Activated T-helper 9 cell treated with anti-CD3 and anti-CD28 coated beads, Interleukin-2, amount 50 U/mL, for 16 hours (primary cell): ENCODE measurements at places on chromosomes 4 and X.

GRCh38 chr4:88196523-88197185, 38.2 kb upstream of the ABCG2 start:
- no peak for DNase-seq

DNA sequence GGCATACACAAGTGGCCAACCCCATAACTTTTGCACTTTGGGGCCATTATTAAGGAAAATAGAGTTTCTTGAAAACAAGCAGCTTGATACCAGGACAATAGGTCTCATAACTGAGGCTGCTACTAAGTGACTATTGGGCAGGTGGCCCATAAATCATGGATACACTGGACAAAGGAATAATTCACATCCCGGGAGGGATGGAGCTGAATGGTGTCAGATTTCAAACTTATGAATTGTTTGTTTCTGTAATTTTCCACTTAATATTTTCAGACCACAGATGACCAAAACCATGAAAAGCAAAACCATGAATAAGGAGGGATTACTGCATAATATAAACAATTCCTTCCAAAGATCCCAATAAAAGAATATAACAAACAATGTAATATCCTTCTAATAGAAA, 114.4 kb downstream of the WDFY3 start:
- DNase-seq, result no peak

- no peak for DNase-seq
Measured at GRCh38 chr4:75822416-75822815, 79.8 kb downstream of the PPEF2 start.

DNA sequence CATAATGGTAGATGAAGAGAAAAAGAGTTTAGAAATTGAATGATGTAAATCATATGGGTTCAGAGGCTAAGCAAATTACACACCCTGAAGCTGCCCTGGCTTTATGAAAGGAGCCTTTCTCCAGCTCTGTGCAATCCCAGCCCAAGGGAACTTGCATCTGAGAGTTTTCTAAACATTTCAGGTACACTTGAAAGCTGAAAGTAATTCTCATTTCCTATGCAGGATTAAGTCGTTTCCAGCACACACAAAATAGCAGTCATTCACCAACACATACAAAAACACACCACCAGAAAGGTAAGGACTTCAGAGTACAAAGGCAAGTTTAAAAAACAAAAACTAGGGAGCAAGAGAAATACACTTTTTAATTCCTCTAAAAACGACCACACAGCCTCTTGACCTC, 1.7 kb downstream of the PDGFC start:
- no peak for DNase-seq

- DNase-seq, result no peak
Measured at GRCh38 chr4:147054228-147054872, 108.7 kb upstream of the TTC29 start.

DNA sequence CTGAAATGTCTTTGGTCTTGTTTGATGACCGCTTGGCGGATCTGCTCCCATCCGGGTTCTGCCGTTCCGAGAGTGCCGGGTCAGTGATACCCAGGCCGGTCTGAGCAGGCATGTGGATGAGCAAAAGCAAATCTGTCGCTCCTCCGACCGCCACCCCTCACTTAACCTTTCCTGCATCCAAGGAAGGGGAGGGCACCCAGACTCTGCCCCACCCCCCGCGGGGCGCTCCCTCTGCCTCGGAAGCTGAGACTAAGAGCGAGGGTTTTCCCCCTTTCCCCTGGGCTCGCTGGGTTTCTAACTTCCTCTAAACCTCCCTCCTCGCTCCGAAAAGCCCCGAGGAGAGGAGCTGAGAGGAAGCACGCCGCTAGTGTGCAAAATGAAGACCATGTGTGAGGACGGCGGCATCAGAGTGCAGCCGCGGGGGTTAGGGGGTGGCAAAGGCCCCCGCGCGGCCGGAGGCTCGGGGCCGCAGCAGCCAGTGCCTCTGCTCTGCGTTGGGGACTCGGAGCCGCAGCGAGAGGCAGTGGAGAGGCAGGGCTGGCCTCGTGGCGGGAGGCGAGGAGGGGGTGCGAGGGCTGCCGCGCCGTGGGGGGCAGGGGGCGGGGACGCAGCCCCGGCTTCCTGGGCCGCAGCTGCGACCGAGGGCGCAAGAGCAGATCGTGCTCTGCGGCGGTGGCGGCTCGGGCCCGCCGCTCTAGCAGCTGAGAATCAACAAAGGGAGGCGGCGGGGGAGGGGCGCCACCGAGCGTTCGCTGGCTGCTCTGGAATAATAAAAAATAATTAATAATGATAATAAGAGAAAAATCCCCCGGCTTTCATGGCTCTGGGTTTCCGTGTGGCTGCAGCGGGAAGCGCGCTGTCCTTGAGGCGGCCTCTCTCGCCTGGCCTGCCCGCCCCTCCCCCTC, 55.8 kb upstream of the BCOR start:
- no peak for DNase-seq

DNA sequence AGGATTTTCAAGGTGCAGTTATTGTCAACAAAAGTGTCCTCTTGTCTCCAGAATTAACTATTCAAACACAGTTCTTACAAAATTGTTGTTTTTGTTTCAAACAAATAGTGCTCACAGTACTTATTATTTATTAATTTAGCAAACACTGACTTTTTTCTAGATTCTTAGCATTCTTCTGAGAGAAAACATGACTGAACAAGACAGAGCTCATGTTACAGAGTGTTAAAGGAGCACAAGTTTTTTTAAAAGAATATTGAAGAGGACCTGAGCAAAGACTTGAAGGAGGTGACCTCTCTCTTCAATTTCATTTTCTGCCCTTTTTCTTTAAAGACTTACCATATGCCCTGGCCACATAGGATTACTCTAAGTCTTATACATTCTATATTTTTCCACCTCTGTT, 2220.3 kb upstream of the AGA start:
- DNase-seq, result no peak

- DNase-seq, result no peak
Measured at GRCh38 chr4:177023951-177024350, 231.2 kb upstream of the VEGFC start.

GRCh38 chrX:38318196-38318595, 9.1 kb downstream of the RPGR start:
- DNase-seq, result no peak

GRCh38 chr4:88646528-88647280, 50.9 kb downstream of the NAP1L5 start:
- no peak for DNase-seq
